ENCODE measurements at places on chromosomes 7 and 10.

- no peak for DNase-seq
These were observed 4.4 kb downstream of the WDR91 start for GRCh38 chr7:135206941-135207391.

GRCh38 chr10:62037890-62038608 is 136.6 kb downstream of the ARID5B start:
- no peak for DNase-seq

GRCh38 chr10:63462442-63462841 is 3.3 kb downstream of the JMJD1C start:
- no peak for DNase-seq

GRCh38 chr7:100208911-100209408 is 10.8 kb upstream of the PVRIG start:
- no peak for DNase-seq

All from AG09319 (cell line).